Endothelial cell of umbilical vein (primary cell): ENCODE measurements at places on chromosomes 11 and 22. TPM values are rescaled to one million over a fixed set of nuclear protein-coding genes. Genes with fewer than 3 reads are reported as not detected.

DNA sequence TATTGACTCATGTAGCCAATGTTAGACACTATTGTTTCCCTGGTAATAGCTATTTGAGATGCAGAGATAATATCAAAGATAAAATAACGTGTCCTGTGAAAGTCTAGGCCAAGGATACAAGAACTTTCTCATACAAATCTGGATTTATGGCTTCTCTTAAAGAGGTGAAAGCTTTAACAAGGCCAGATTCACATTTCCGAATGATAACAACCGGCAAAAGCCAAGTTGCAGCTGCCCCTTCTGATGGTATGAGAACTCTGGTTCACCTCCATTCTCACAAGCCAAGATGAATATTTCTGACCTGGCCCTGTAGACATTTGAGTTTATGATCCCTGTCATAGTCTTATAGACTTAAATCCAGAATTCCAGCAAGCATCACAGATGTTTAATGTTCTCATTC, 230.4 kb upstream of the ZC3H12C start:
- peak; percentile 27 for DNase-seq

GRCh38 chr22:47919001-47919441, 1156.6 kb downstream of the TBC1D22A start:
- no peak for DNase-seq

DNA sequence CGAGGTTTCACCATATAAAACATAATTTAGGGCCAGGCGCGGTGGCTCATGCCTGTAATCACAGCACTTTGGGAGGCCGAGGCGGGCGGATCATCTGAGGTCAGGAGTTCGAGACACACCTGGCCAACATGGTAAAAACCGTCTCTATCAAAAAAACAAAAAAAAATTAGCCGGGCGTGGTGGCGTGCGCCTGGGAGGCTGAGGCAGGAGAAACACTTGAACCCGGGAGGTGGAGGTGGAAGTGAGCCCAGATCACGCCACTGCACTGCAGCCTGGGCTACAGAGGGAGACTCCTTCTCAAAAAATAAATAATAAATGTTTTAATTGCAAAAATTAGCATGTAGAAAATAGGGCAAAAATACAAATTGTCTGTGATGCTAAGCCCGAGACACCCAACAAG, 993 bp upstream of the SFI1 start:
- no peak for DNase-seq

DNA sequence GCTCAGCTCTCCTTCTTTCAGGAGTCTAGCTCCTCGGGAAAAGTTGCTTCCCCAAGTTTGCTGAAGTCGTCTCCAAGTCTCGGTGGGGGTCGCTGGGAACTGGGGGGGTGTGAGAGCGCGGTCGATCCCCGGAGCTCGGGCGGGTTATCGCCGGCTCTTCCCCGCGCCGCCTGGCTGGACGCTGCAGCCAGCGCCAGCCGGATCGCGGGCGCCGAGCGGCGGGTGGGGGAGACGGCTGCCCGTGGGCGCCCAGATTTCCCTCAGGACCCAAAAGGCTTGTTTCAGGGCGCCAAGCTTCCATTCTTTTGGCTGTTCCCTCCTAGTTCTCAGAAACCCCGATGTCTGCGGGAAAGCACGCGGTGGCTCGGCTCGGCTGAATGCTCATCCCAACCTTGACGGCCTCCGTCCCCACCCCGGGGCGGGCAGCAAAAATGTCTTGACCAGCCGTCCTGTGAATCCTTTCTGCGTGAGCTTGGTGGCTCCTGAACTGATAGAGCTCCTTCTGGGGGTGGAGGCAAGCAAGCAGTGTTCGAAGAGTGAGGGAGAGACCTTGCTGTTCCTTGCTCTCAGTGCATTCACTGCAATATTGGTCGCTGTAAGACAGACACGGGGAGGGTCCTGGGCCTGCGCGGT, 1.7 kb downstream of the ZBTB16 start:
- DNase-seq: peak; percentile 48

- DNase-seq: no peak
Observed at GRCh38 chr11:74540270-74540669, 46.7 kb upstream of the LIPT2 start.

DNA sequence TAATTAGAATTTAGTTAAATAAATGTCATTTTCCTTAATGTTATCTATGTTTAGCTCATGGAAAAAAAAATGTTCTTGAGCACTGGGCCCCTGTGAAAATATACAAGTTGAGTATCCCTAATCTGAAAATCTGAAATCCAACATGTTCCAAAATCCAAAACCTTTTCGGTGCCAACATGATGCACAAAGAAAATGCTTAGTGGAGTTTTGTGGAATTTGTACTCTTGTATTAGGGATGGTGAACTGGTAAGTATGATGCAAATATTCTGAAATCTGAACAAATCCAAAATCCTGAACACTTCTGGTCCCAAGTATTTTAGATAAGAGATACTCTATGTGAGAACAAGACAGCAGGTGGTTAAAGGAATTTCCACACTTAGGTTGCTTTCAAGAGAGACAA, 44.5 kb downstream of the TCP11L1 start:
- no peak for DNase-seq

DNA sequence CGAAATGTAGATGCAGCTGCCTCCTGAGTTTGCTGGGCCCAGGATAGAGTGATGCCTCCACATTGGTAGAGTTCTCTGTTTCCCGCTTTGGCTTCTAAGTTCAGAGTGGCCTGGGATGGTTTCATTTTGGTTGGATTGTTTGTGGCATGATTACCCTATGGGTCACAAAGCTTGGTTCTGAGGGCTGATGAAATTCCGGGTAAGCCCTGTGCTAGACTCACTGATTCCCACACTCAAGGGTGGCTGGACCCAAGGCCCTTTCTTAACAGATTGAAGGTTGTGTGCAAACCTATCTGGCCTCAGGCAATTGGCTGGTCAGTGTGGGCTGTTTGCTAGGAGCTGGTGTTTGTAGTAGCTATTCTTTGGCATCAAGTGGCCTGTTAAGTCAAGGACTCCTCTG, 158.4 kb downstream of the MYO18B start:
- no peak for DNase-seq

DNA sequence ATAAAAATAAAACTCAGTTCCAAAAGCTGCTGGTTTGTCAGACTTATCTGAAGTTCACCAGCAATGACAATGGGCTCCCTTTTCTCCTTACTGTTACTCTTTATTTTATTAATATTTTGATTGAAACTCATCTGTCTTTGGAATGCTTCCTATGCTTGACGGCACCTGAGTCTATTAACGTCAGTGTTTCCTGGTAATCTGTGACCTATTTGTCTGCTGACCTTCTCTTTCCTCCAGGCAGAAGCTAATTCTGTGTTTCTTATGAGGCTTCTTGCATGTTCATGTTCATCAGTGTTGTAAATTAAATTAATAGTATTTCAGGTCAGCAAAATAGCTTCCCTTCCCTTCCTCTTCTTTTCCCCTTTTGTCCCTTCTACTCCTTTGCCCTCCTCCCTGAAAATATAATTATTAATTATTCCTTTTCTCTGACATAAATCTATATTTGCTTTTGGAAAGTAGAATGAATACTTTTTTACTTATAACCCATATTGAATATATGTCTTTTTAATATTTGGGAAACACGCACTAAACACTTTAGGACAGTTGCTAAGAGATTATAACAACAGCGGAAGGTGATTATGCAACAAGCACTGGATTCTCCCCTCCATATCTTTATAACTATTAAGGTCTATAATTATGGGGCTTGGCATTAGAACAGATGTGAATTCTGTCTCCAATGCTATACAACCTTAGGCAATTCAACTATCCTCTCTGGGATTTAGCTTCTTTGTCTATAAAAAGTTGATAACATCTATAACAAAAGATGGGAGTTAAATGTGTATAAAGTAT, 32.1 kb upstream of the PCF11 start:
- no peak for DNase-seq

DNA sequence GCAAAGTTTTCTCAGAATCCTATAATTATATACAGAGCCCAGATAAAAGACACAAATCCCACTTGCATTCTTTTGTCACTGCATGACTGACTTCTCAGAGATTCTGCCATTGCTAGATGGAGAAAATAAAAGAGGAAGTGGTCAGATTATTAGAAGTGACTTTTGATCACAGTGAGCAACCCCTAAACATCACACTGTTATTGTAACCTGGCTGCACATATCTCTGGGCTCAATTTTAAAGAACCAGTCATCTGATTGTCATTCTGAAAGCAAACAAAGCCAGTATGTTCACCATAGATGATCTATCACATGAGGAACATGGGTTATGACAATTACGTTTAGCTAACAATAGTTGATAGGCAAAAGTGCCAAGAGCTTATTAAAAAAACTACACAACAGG, 47.8 kb downstream of the COPB1 start:
- no peak for DNase-seq

DNA sequence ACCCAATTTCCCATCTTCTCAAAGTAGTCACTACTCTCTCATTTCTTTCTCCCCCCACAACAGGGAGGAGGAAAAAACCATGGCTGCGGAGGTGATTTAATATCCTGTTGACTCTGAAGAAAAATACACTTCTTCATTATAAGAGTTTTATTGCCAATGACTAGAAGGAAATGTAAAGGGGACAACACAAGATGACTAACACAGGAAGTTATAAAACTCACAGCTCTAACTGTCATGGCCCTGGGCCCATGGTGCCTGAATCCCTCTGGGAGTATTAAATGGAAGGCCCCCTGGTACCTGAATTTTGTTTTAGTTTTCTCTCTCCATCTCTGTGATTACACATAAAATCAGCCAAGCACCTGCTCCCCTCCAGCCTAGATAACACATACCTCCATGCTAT, 352.8 kb upstream of the FAT3 start:
- DNase-seq: peak; percentile 89

DNA sequence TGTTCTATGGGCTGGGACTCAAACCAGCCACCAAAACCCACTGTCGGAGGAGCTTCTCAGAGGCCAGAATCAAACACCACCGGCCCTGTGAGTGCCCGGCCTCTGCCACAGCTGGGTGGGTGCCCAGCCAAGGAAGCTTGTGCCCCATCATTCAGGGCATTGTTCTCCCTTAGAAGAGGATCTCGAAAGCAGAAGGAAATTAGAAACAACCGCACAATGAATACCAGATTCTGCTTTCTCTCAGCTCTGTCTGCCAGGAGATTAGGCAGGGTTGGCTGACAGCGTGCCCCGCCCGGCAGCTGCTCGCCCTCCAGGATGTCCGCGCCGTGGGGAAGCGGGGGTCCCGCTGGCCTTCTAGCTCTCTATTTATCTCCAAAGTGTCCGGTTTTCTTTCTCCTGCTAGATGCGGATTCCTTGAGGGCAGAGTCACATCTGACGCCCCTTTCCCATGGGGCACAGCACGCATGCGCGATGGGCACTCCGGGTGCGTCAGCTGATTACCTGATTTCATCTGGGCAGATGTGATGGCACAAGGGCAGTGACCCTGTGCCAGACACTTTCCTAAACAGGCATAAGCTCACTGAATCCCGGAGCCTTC, 25.5 kb downstream of the SCGB1A1 start:
- DNase-seq: peak; percentile 68

DNA sequence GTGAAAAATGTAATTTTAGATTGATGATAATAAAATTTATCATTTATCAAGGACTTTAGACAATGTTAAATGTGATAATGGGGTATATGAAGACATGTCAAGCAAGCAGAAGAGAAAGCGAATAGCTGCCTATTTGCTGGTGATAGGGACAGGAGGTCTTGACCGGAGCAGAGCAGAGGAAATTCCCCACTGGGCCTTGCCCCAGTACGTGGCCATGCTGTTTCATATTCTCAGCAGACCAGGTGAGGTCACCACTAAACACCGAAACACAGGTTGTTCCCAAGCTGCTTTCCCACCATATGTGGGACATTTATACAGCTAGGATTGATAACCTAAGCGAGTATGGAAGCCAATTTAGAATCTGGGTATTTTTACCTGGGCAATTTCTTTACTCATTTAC, 1629.6 kb downstream of the FAM181B start:
- DNase-seq: no peak

- peak; percentile 57 for DNase-seq
Observed at GRCh38 chr22:28316014-28316413, 363.6 kb downstream of the TTC28 start.

DNA sequence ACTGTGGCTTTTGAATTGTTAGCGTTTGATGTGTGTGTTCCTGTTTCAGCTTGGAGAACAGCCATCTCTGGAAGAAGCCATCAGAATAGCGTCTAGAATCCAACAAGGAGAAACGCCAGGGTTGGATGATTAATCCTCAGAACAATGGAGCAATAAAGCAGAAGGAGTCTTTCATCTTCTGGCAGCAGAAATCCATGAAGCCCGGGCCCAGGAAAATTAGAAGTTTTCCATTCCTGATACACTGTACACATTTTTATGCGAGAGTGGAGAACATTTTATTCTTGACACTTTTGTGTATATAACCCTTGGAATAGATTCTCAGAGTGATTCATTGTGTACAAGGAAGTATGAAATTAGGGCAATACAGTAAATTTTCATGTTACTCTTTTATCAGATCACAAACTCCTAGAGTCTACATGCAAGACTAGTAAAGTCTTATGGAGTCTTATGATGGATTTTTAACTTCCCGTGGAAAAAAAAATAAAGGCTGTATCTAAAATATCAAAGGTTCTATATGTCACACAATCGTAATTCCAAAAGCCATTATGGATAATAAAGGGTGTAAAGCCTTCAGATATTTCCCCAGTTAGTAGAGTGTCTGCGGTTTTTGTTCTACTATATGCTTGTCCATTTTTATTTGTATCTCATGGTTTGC, 45.9 kb upstream of the WEE1 start:
- peak; percentile 96 for DNase-seq

DNA sequence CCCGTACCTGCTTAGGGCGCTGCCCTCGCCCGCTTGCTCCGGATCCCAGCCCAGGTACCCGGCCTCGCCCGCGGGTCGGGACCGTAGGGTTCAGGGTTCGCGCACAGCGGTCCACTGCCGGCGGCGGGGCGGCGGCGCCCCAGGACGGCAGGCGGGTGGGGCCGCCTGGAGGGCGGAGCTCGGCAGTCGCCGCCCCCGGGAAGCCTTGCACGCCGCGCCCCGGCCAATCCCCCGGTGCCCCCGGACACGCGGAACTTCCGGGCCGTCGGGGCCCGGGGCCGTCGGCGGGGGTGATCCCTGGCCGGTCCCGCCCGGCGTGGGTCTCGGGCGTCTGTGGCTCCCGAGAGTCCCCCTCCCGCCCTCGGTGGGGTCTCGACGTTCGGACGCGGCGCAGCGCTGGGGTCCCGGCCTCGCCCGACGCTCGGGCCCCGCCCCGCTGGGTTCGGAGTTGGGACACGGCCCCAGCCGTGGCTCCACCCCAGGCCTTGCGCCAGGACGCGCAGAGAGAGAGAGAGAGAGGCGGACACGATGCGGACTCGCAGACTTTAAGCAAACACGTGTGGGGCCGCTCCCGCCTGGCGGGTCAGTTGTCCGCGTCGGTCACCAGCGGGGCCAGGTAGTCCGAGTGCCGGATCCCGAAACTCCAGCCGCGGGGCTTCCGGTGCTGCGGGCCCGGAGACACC, at the start of gene TYMP:
Gene TYMP, minus strand, starts transcription at position 116 of the 683 bp plus-strand sequence. CDS start 303 bp downstream, outside the sequence.
- no peak for DNase-seq

The THOC5 gene
- total RNA-seq: 73.8 and 82.9 TPM in 2 replicates

The ALDH3B1 gene
- total RNA-seq: 0.13 and 0.37 TPM in 2 replicates

The PGA5 gene
- not detected in 2 replicates for total RNA-seq

The PHF21B gene
- total RNA-seq: not detected in 2 replicates

The RASSF10 gene
- not detected in 2 replicates for total RNA-seq

The GLYATL2 gene
- not detected in 2 replicates for total RNA-seq

The MMP7 gene
- total RNA-seq: 1.4 TPM in 1 of 2 replicates, not detected in the other

The EP300 gene
- 63.0 and 66.7 TPM in 2 replicates for total RNA-seq

The CHADL gene
- 0.69 and 2.1 TPM in 2 replicates for total RNA-seq

The INPP5J gene
- 0.49 and 0.65 TPM in 2 replicates for total RNA-seq
